CD4-positive, alpha-beta memory T cell (primary cell): ENCODE measurements at places on chromosomes 1 and 21.

GRCh38 chr1:63789856-63790605, 16.2 kb downstream of the ROR1 start:
- no peak for DNase-seq

- no peak for DNase-seq
Observed at GRCh38 chr21:42572906-42573495, 59.3 kb downstream of the SLC37A1 start.

GRCh38 chr1:218778257-218779126, 395.2 kb upstream of the LYPLAL1 start:
- no peak for DNase-seq

GRCh38 chr1:41498391-41498790, 13.9 kb upstream of the EDN2 start:
- no peak for DNase-seq

GRCh38 chr1:4529446-4530165, 124.8 kb upstream of the AJAP1 start:
- DNase-seq, result no peak
